ENCODE measurements at places on chromosomes 1 and 21.

DNA sequence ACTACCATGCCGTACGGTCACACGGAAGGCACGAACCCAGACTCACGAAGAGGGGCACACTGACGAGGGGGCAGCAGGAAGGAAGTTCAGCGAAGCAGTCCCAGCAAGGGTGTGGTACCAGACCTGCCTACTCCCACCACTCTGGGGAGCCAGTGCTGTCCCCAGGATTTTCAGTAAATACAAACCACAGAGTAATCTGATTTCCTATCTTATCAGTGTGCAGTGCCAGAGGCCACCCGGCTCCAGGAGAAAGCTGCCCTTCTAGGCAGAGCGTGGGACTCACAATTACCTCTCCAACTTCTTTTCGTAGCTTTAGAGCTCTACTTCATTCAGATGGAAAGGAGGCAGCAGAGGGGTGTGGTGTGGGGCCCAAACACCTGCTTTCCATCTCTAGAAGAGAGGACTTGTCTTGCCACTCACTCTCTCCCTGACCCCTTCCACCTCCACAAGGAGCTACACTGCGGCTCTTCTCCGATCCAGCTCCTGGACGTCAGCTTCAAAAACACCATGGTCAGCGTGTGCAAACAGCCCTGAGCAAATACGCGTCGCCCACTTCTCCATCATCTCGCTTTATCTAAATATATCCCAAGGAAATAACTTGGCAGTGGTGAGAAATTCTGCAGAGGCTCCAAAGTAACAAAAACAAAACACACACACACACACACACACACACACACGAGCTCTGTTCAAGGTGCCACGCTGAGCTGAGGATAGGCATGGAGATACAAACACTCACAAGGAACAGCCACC, 98.5 kb downstream of the MRPL37 start:
- no peak for DNase-seq

- DNase-seq = no peak
Measured at GRCh38 chr1:110580244-110580643, 25.9 kb downstream of the KCNA2 start.

GRCh38 chr1:47738560-47739182, 258.5 kb downstream of the TRABD2B start:
- no peak for DNase-seq

DNA sequence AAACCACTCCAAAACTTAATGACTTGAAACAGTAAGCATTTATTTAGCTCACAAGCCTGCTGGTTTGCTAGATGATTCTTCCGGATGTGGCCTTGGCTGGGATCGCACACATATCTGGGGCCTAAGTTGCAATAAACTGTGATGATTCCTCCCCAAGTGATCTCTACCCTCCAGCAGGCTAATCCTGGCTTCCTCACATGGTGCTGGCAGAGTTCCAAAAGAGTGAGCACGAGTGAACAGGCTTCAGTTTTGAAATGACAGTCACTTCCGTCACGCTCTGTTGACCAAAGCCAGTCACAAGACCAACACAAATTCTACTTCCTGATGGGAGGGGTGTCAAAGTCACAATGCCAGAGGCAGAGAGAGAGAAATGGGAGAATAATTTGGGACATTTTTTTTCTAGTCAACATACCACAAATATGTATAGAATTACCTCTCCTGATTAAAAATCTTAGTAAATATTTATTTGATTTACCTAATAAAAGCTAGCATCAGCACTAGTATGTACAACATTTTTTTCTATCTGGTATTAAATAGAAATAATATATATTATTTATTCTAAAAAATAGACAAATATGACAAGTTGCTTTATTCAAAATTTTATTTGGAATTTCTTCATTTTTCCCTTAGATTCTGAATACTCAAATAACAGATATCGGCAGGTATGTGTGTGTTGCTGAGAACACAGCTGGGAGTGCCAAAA, 292.7 kb downstream of the TPR start:
- peak; percentile 56 for DNase-seq

GRCh38 chr1:8731162-8731561, 86.3 kb downstream of the RERE start:
- no peak for DNase-seq

DNA sequence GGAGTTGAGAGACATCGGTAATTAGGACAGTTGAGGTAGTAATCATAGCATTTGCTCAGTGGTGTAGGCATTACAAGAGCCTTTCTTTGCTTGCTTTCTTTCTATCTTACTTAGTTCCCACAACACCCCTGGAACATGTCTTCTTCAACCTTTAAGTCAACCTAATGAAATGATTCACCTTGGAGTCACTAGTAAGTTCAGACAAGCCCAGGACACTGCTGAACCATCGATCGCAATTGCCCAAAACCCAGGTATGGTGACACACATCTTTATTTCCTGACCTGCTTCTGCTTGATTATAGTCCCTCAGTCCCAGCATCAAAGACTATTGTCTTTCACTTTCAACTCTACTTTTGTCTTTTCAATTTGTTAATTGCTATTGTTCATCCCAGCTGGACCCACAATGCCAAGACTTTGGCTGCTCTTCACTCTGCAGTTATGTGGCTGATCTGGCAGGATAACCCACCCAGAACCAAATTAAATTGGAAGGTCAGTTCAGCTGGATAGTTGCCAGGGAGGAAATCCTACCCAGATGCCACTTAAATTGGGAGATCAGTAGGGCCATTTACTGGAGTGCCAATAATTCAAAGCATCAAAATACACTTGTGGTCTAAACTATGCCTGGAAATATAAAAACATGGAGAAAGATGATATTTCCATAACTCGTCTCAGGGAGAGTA, 272.9 kb downstream of the RWDD3 start:
- no peak for DNase-seq

DNA sequence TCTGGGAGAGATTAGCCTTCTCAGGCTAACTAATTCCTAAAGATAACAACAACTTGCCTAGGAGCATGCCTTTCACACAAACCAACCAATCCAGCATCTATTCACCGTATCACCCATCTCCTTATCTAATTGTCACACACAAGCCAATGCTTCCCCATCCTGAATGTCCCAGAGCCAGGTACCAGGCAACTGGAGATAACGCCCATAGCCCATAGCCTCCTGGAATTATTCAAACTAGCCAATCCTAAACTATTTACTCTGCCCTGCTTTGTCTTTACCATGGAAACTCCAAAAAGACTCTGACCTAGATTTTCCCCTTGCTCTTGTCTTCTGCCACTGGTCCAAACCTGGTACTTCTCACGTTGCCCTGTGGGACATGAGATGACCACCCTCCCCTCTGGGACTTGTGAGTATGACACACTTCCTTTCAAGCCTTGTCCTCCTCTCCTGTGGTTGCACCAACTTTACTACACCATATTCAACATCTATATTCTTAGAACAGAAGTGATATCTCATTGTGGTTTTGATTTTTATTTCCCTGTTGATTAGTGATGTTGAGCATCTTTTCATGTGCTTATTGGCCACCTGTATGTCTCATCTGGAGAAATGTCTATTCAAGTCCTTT, 8.8 kb upstream of the ATG4C start:
- DNase-seq = no peak

DNA sequence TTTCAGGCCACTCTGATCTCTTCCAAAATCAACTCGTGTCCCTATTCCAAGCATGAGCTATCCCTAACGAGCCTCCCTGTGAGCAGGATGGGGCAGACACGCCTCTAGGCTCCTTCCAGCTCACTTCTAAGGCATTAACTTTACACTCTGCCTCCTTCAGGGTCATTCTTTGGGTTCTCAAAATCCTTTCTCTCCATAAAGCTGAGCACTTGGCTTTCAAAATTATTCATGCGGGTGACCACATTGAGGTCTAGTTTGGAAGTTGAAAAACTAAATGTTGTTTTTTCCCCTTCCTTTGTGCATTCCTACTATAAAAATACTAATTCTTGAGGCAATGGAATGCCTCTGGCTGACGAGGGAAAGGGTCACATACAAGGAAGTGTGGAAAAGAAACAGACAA, 33.5 kb upstream of the BMP8B start:
- DNase-seq = no peak

- no peak for DNase-seq
Measured at GRCh38 chr1:184385865-184386311, 941 bp upstream of the C1orf21 start.

DNA sequence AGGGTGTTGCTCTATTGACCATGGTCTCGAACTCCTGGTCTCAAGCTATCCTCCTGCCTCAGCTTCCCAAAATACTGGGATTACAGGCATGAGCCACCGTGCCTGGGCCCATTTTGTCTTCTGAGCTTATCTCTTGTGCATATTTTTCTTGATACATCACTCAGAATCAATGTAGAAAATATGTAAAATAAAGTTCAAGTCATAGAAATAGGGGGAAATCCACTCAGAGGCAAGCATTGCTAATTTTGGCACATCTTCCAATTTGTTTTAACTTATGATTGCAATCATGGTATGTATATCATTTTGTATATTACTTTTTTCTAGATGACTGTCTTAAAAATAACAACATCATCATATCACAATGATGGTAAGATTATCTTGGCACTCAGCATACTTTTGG, 21.6 kb downstream of the RIT1 start:
- no peak for DNase-seq

- DNase-seq = no peak
Measured at GRCh38 chr1:224751624-224752311, 135.7 kb downstream of the CNIH3 start.

DNA sequence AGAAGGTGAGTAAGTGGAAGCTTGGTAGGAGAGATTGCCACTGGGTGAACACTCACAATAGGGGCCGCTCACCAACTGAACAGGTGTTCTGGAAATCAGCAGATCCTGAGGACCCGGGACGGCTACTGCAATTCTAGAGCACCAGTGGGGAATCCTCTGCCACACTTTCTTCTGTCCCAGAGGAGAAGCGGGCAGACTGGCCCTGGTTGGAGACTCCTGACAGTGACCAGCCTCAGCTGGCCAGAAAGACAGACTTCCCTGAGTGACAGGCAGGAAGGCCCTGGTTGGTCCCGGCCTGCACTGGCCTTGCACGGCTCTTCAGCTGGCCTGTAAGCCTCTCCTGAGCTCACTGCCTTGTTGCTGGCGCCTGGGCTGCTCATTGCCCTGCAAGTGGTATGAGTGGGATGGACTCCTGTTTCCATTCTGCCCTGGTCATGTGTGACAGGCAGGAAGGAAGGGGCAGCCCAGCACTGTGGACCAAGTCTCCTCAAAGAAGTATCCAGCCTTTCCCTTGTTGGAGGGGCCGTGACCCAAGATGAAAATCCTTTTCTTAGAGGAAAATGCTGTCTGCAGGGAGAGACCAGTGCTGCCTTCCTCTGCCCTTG, 34.5 kb downstream of the MAN1C1 start:
- no peak for DNase-seq

DNA sequence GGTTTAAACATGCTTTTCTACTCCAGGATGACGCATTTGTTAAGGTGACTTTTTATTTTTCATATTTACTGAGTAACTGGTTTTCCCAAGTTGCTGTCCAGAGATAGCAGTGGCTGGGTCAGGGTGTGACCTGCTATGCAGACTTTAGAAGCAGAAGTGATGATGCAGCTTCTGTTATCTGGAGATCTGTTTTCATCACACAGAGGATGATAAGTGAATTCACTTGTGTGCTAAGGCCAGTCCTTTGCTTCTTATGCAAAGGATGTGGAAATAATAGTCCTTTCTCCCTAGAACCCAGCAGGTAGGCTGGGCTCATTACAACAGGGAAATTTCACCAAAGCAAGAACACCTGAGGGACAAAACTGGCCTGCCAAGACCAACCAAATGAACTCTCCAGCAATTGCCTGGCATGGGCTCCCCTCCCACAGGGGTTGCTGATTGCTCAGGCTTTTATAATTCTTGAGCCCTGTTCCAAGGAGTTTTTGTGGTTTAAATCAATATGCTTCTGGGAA, 97.8 kb upstream of the LPGAT1 start:
- DNase-seq = no peak

DNA sequence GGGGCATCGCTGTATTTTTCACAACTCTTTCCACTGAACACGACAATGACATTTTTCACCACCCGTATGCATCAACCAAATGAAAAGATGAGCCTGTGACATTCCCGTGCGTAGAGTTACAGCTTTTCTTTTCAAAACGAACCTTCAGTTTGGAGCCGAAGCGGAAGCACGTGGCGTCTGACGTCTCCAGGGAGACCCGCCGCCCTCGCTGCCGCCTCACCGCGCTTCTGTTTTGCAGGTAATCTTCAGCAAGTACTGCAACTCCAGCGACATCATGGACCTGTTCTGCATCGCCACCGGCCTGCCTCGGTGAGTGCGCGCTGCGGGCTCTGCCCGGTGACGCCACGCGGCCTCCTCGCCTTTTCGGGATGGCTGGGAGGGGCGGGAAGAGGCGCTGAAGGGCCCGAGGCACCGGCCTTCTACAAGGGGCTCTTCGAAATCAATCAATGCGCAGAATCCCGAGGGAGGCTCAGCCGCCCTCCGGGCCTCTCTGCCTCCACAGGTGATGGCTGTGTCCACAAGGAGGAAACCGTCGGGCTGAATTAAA, 32.6 kb downstream of the PDE9A start:
- no peak for DNase-seq

DNA sequence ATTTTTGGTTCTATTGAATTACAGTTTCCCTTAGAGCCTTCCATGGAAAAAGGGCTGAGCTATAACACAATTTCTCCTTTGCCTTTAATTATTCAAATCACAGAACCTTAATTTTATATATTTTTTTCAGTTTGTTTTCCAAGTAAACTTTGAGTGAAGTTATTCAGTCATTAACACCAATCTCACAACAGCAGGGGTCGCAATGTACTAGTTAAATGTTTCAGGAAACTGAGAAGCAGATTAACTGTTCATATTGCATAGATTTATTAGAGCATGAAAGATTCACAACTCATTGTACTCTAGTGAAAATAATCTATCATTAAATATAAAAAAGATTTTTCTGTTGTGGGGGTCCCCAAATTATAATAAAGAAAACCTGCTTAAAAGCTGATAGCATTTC, 64.1 kb downstream of the KIFAP3 start:
- DNase-seq = no peak

DNA sequence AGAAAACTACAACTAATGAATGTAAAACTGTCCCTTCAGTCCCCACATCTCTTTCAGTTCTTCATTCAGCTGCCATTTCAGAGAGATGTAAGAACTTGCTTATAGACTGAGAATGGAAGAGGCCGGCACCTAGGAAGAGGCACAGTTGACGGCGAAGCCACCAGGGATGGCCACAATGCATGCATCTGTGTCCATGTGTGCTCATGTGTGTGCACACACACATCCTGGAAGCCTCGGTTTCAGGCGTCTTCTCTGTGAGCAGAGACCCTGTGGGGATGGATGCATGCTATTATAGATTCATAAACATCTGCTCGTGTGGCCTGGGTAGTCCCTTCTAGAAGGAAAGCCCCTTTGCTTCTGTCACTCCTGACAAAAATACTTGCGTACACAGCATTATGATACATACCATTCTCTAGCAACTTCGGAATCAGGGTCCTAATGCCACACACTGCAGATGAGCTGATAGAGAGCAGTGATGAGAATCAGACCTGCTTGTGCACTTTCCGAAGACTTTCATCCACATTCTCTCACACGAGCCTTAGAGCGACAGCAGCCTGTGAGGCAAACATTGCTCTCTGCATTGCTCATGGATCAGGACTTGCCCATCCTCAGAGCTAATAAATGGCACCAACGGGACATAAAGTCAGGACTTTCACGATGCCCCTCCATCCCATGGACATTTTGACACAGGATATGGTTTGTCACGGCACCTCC, 12.4 kb upstream of the GPR61 start:
- DNase-seq = no peak

All from GDM1 (cell line).